ENCODE measurements at places on chromosomes 3 and 15.

GRCh38 chr15:45647828-45648227, 13.0 kb downstream of the SQOR start:
- no peak for DNase-seq

- DNase-seq: no peak
These were observed 33.0 kb downstream of the DNAH1 start for GRCh38 chr3:52349131-52349530.

DNA sequence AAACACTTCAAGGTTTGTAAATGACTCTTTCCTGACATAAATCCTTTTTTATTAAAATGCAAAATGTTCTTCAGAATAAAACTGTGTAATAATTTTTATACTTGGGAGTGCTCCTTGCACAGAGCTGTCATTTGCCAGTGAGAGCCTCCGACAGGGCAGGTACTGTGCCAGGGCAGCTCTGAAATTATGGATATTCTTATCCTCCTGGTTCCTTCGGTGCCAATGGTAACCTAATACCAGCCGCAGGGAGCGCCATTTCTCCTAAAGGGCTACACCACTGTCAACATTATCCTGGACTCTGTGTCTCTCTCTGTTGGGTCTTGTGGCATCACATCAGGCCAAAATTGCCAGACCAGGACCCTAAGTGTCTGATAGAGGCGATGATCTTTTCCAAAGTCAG, 33.0 kb downstream of the CHDH start:
- no peak for DNase-seq

DNA sequence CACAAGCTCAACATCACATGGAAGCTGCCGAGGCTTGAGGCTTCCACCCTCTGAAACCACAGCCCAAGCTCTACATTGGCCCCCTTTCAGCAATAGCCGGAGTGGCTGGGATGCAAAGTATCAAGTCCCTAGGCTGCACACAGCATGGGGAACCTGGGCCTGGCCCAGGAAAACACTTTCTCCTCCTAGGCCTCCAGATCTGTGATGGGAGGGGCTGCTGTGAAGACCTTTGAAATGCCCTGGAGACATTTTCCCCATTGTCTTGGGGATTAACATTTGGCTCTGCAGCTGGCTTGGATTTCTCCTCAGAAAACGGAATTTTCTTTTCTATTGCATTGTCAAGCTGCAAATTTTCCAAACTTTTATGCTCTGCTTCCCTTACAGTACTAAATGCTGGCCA, 18.2 kb downstream of the HRG start:
- no peak for DNase-seq

DNA sequence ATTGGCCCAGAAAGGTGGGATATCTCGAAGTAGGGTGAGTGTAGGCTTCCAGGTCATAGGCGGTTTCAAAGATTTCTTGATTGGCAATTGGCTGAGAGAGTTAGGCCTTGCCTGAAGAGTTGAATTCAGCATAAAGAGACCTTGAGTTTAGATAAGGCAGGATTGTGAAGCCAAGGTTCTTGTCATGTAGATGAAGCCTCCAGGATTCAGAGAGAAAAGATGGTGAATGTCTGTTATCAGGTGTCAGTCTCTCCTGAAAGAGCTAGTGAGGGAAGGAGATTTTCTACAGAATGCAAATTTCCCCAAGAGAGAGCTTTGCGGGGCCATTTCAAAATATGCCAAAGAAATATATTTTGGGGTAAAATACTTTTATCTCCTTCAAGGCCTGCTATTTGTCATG, 217.0 kb upstream of the TLE3 start:
- DNase-seq: no peak
